A549 treated with ZK216348 at 1 μM for 4 hours (cell line): ENCODE measurements at places on chromosomes 5 and 9. TPM values are rescaled to one million over a fixed set of nuclear protein-coding genes. Genes with fewer than 3 reads are reported as not detected.

The F2RL1 gene
- total RNA-seq = 209 to 272 TPM (median 236 TPM) in 5 replicates

The OR1L8 gene
- not detected in 5 replicates for total RNA-seq

The ISL1 gene
- total RNA-seq = 0.08 TPM in 2 of 5 replicates, not detected in the others

The LHX3 gene
- 0.09 to 0.14 TPM (median 0.12 TPM) in 4 of 5 replicates, not detected in the other for total RNA-seq

The PBX3 gene
- total RNA-seq = 9.4 to 14.5 TPM (median 13.0 TPM) in 5 replicates

The NRG2 gene
- total RNA-seq = 1.3 to 2.3 TPM (median 2.0 TPM) in 5 replicates

The ZNF354B gene
- 3.1 to 6.1 TPM (median 5.2 TPM) in 5 replicates for total RNA-seq

The GLRA1 gene
- total RNA-seq = not detected in 5 replicates

The IER5L gene
- 21.5 to 65.8 TPM (median 62.4 TPM) in 5 replicates for total RNA-seq

The ALDH7A1 gene
- total RNA-seq = 69.8 to 76.0 TPM (median 70.0 TPM) in 5 replicates

The ADAMTS19 gene
- not detected in 5 replicates for total RNA-seq

The PHF19 gene
- total RNA-seq = 80.2 to 138 TPM (median 115 TPM) in 5 replicates

The SPINK7 gene
- total RNA-seq = not detected in 5 replicates

The PLGRKT gene
- total RNA-seq = 17.6 to 35.7 TPM (median 22.0 TPM) in 5 replicates

The PRR16 gene
- total RNA-seq = not detected in 5 replicates

The CAMLG gene
- 17.7 to 30.1 TPM (median 27.9 TPM) in 5 replicates for total RNA-seq

The CATSPER3 gene
- 0.20 to 0.57 TPM (median 0.40 TPM) in 5 replicates for total RNA-seq

The OR1J2 gene
- total RNA-seq = not detected in 5 replicates

The MLANA gene
- total RNA-seq = not detected in 5 replicates

The PCDHA4 gene
- 0.95 to 2.0 TPM (median 1.8 TPM) in 5 replicates for total RNA-seq
